ENCODE measurements at places on chromosomes 2 and 18. TPM values are rescaled to one million over a fixed set of nuclear protein-coding genes. Genes with fewer than 3 reads are reported as not detected.

Gene CRACDL
- polyA plus RNA-seq, result 0.49 TPM

Gene SOCS6
- 0.43 TPM for polyA plus RNA-seq

Gene SERPINB10
- polyA plus RNA-seq, result not detected

Gene SP140
- polyA plus RNA-seq, result 14.8 TPM

Gene DSC2
- not detected for polyA plus RNA-seq

Gene PLB1
- polyA plus RNA-seq, result 0.34 TPM

Gene ANKRD44
- 96.1 TPM for polyA plus RNA-seq

Gene LRRTM1
- polyA plus RNA-seq, result not detected

Gene TRIM43
- not detected for polyA plus RNA-seq

Gene UBE2F
- polyA plus RNA-seq, result 41.5 TPM

Gene IL1A
- not detected for polyA plus RNA-seq

Gene CCBE1
- not detected for polyA plus RNA-seq

Gene VSNL1
- polyA plus RNA-seq, result not detected

Gene LRATD1
- not detected for polyA plus RNA-seq

Gene SPEG
- 3.0 TPM for polyA plus RNA-seq

Gene DQX1
- polyA plus RNA-seq, result not detected

Gene ZAP70
- polyA plus RNA-seq, result 168 TPM

Gene OBSL1
- polyA plus RNA-seq, result not detected

Gene STPG4
- polyA plus RNA-seq, result not detected

Gene NPAS2
- polyA plus RNA-seq, result 2.0 TPM

Gene HOXD1
- not detected for polyA plus RNA-seq

Gene RAPH1
- polyA plus RNA-seq, result not detected

Gene FBXO41
- polyA plus RNA-seq, result 1.8 TPM

Gene SULT1C2
- not detected for polyA plus RNA-seq

Gene FBXO36
- 1.5 TPM for polyA plus RNA-seq

Gene CD302
- 0.82 TPM for polyA plus RNA-seq

Measured in naive thymus-derived CD8-positive, alpha-beta T cell (primary cell).